ENCODE measurements at places on chromosomes 6 and 20.

DNA sequence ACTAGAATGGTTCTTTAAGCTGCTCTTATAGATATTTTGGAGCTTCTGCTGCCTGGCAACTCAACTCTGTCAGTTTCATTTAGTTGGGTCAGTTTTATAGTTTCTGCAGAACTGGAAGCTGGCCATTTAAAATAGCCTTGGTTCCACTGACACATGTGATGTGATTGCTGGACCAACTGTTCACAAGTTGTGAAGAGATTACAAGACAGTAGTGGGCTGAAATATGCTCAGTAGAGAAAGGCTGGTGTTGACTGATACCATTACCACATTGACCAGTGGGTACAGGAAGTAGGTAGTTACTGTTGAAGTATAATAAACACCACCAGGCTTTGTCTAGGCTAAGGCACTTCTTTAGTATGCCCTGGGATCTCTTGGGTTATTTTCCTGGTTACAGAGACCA lies 39.0 kb downstream of the BCKDHB start:
- no peak for DNase-seq

DNA sequence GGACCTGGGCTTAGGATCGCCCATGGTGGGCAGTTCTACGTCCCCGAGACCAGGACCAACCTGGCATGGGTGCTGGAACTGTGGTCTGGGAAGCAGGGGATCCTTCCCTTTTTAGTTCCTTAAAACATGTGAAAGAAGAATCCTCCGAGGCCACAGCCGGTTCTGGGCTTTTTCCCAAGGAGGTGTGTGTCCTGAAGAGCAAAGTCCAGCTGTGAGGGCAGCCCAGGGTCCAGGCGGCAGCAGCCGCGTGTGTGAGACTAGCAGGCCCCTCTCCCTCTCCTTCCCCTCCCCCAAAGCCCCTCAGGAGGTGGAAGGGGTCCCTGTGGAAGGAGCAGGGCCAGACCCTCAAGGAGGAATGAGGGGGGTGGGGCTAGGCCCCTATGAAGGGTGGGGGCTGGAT lies 35.1 kb upstream of the PCMTD2 start:
- no peak for DNase-seq

GRCh38 chr20:12294678-12295077 lies 377.0 kb downstream of the BTBD3 start:
- DNase-seq: no peak

DNA sequence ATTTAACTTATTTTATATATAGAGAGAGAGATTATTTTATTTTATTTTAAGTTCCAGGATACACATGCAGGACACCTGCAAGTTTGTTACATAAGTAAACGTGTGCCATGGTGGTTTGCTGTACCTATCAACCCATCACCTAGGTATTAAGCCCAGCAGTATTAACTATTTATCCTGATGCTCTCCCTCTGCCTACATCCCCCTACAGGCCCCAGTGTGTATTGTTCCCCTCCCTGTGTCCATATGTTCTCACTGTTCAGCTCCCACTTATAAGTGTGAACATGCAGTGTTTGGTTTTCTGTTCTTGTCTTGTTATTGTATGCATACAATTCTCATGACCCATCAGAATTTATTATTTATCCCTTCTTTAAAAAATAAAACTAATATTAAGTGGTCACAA lies 34.6 kb downstream of the FKBP1C start:
- DNase-seq: no peak

DNA sequence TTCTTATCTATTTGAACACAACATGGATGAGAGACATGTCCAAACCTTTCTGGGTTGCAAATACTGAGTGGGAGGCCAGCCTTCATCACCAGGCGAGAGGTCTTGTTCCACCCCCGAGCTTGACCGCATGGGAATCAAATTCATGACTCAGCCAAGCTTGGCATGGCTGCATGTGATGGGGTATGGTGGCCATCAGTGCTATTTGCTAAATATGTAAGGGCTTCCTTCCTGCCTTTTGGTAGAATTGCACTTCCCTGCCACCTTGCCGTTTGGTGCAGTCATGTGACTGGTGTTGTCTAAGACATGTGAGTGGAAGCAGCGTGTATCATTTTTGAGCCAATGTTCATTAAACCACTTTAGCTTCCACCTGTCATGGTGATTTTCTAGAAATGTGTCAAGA lies 508.9 kb upstream of the SULF2 start:
- DNase-seq: no peak

GRCh38 chr6:125445054-125445453 lies 143.3 kb upstream of the HDDC2 start:
- DNase-seq: no peak

DNA sequence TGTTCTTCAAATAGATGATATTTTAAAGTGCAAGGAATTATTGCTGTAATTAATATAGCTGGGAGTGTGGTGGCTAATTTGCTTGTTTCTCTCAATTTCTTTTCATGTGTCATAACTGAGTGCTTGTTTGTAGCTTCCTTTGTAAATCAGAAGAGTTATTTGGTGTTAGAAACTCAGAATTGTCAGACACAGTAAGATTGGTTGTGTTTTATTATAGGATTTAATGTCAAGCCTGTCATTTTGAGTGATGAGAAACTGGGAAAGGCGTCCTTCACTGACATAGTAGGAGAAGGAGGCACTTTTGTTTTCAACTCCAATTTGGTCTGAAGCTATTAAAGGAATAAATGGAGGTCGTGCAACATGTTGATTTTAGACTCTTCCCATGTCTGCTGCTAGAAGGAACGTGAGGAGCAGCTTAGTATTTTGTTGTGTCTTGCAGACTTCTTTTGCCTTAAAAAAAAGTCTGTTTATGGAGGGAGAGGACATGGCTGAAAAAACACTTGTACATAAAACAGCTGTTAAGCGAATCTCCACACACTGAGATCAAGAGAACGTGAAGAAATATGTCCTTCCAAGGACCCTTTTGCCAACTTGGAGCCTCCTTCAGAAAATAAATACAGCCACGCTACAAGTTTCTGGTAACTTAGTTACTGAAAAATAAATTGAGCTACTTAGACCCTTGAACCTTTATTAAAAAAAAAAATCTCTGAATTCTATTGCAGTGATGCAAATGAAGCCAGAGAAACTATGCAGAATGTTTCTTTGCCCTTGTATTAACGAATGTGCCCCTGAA lies 59.5 kb downstream of the BMP6 start:
- no peak for DNase-seq

DNA sequence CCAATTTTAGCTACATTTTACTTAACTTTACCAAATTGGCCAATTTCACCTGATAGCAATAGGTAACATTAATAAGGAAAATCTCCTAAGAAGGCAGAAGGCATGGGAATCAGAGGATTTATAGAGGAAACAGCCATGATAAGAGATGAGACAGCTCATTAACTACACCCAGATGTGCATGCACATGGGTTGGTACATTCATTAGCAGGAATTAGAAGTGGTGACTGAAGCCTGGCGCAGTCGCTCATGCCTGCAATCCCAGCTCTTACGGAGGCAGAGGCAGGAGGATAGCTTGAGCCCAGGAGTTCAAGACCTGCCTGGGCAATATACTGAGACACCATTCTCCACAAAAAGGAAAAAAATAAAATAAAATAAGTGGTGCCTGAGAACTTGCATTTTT lies 173.5 kb downstream of the COL9A1 start:
- no peak for DNase-seq

DNA sequence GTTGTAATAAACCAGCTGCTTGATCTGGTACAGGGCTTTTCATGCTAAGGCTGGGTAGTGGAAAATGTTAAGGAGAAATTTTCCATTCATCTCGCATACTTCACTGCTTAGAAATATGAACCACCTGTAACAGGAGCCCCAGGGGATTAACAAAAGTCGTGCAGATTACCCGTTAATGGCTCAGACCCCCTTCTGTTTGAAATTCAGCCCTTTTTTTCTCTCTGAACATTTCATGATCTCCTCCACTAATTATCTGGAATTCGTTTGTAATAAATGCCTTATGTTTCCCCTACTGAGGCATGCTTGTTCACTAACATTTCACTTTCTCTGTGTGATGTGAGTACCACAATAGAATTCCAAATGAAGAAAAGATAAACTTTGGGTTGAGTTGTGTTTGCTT lies 336.4 kb upstream of the HSF2 start:
- DNase-seq: no peak

- DNase-seq: no peak
Observed at GRCh38 chr6:111157412-111157811, 70.1 kb downstream of the SLC16A10 start.

DNA sequence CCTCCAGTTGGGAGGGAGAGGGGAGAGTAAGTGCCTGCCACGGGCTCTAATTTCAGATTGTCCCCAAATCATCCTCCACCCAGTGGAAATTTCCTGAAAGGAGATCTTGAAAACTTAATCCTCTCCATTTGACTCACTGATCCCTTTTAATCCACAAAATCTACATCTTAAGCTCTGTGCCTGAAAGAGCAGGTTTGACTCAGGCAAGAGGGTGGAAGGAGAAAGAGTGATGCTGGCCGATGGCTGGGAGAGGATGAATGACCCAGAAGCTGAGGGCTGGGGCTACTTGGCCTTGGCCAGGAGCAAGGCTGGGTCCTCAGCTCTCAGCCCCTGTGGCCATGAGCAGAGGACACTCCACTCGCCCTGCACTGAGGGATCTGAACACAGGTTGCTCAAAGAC lies 8.1 kb downstream of the BPIFA2 start:
- no peak for DNase-seq

GRCh38 chr6:157329829-157330228 lies 6.5 kb upstream of the TMEM242 start:
- DNase-seq: no peak

DNA sequence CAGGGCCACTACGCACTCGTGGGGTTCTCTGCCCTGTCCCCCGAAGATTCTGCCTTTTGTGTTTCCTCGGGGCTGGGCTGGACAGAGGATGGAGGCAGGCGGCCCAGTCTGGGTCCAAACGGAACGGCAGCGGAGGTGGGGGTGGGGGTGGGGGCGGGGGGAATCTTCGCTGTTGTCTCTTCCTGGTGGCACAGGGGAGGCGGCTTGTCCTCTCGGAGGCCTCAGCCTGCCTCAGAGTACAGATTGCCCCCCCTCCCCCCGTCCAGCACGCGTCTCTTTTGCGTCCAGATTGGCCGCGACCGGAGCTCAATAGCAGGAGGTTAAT lies 1.4 kb upstream of the INSM1 start:
- DNase-seq: no peak

Data from CD4-positive, alpha-beta T cell treated with Interleukin-2 at 100 ng/mL for 4 hours (primary cell).